Left kidney (tissue), 8 donors: ENCODE measurements at places on chromosomes 6 and 20. TPM values are rescaled to one million over a fixed set of nuclear protein-coding genes. Genes with fewer than 3 reads are reported as not detected.

Gene MTG2
- 38.3 TPM for polyA plus RNA-seq

Gene MCHR2
- polyA plus RNA-seq = not detected

Gene BIRC7
- 0.37 TPM for polyA plus RNA-seq

Gene PRDM13
- not detected for polyA plus RNA-seq

Gene FAM210B
- 40.7 TPM for polyA plus RNA-seq
